ENCODE measurements at places on chromosomes 13 and 19.

DNA sequence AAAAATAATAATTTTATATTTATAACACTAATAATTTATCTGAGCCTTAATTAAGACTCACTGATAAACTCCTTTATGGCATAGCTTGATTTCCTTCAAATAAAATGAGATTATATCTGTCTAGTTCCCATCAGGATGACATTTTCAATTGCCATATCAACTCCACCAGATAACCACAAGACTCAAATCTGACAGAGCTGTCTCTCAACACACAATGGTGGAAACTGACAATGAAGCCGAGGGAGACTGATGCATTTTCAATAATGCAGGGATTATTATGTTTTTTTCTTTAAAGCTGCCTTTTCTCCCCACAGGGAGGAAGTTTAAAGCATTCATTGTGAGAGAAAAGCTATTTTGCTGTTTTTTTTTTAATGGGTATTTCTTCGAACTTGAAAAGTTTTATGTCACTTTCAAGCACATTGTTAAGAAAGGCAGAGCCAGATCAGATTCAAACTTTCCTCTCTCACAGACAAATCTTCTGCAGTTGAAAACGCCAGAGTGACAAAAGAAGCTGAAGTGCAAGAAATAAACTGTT is 1326.9 kb upstream of the MIR17HG start:
- DNase-seq = no peak

GRCh38 chr13:40220299-40220935 is 446.0 kb downstream of the FOXO1 start:
- peak; percentile 57 for DNase-seq

- DNase-seq = no peak
These were observed 86.6 kb upstream of the POSTN start for GRCh38 chr13:37685206-37685605.

DNA sequence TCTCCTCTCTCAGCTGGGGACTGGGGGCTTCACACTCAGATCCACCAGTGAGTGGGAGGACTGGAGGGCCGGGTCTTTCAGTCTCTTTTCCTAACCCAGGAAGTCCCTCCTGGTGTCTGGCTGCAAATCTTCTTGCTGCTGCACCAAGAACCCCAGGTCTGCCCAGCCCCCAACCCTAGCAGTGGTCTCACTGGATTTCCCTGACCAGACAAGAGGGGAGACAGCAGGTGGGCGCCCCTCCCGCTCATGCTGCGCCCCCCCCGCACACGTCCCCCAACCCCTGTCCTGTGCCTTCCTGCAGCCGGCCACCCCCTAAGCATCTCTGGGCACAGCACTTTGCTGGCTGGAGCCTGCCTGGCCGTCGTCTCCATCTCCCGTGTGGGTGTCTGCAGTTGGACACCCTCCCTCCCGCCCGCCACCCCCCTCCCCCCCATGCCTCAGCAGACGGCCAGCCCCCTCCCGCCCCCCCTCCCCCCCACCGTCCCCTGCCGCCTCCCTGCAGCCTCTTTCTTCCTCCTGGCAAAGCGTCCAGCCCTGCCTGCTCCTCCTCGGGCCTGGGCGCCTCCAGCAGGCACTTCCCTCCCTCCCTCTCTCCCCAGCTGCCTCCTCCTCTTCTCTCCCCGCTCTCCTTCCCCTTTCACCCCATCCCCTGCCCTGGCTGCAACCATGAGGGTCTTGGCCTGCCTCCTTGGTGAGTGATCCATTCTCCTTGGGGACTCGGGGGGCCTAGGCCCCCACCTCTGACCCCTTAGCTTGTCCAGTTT is at the start of gene SSC5D:
SSC5D (plus strand) TSS at position 513 of the 764 bp plus-strand sequence; CDS start at position 667, 154 bp downstream.
- no peak for DNase-seq

All from activated T-cell treated with anti-CD3 and anti-CD28 coated beads, Interleukin-2, amount 50 U/mL, for 48 hours (primary cell).